ENCODE measurements at places on chromosomes 11 and 22.
A peak's percentile ranks its signal among the peaks of the same experiment; 100 is the strongest.

GRCh38 chr11:57751676-57752253 is at the start of gene BTBD18:
BTBD18 (minus strand) TSS chr11:57751819; CDS start chr11:57751188, 631 bp downstream.
- no peak for DNase-seq

DNA sequence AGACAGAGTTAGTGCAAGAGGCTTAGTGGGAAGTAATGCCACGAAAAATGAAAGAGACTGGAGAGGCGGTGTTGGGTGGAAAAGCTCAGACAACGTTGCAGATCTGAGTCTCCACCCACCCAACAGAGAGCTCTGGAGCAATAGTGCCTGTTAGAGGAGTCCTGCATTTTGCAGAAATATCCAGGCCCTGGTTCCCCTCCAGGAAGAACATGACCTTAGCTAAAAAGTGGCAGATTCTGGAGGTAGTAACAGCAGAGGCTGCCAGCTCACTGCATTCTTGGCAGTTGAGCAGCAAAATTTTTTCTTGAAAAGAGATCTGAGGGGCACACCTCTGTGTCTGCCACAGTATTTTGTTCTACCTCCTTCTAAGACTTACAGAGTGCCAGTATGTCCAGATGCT is 27.7 kb upstream of the BIRC3 start:
- DNase-seq: no peak

DNA sequence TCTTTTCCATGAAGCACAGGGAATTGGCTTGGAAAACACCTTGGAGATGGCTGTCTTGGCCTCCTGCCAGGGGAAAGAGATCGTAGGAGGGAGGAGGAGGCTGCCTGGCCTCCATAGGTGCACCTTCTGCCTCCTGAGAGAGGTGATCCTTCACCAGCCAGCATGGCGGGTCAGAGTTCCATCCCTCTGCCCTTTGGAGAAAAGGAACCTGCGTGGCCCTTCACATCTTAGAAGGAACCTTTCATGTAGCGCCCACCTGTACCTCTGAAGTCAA is 58.2 kb upstream of the DRD2 start:
- no peak for DNase-seq

DNA sequence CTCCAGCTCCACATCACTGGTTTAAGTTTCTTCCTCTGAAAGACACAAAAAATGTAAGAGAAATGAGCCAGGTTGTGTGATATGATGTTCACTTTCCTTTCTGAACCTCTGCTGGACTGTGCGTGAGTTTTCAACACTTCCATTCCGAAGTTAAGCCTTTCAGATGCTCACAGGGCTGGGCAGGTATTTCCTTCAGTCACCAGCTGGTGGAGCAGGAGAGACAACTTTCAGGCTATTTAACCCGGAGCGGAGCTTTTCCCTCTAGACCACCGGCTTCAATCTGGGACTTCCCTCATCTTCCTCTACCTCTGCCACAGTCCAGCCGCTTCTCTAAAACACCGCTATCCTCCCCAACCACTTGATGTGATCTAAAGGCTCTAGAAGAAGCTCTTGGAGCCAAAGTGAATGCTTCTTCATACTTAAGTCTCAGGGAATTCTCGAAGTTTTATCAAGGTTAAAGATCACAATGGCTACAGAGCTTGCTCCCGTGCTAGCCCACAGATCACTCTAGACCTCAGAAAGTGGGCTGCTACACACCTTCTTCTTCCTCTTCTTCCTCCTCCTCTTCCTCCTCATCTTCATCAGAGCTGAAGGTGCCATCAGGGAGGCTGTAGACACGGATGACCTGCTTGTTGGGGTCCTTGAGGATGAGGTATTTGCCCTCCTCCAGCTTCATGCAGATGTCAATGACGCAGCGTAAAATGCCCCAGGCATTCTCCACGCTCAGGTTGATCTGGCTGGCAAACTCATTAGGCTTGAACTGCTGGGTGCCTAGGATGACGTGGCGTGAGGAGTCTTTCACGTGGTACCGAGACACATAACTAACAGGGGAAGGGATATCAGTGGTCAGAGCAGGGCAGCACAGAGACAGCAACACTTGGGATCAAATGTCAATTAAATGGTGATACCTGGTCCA is 4.4 kb upstream of the FOXRED2 start:
- DNase-seq: no peak

DNA sequence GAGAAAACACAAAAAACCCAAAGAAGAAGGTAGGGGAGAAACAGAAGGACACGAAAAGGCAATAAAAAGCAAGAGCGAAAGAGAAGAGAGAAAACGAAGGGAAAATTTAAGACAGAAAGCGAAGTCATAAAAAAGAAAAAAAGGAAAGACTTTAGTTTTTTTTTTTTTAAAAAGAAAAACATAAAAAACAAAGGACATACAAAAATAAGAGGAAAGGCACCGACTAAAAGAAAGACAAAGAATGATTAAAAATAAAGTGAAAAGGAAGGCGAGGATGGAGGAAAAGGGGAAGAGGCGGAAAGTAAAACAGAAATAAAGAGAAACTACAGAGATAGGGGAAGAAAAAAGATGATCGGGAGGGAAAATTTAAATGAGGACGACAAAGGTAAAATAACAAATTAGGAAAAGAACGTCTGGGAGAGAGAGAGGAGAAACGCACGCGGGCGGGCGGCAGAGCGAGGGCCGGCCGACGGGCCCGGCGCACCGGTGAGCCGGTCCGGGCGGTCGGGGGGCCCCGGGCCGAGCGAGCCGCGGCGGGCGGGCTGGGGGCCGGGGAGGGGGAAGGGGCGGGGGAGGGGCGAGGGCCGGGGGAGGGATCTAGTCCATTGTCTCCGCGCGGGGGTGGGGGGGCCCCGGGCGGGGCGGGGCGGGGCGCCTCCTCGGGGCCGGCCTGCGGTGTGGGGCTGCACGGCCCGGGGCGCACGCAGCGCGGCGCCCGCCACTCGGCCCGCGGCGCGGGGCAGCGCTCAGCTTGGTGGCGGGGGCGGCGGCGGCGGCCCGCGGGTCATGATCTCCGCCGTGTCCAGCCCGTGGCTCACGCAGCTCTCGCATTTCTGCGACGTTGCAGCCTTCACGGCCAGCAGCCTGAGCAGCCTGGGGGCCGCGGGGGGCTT is at the start of gene TBX1:
TSS of gene TBX1 (plus strand) at position 721 of the 893 bp plus-strand sequence. CDS start at position 787, 66 bp downstream.
- DNase-seq: no peak

GRCh38 chr11:7604331-7604955 is 68.9 kb downstream of the CYB5R2 start:
- DNase-seq: no peak

DNA sequence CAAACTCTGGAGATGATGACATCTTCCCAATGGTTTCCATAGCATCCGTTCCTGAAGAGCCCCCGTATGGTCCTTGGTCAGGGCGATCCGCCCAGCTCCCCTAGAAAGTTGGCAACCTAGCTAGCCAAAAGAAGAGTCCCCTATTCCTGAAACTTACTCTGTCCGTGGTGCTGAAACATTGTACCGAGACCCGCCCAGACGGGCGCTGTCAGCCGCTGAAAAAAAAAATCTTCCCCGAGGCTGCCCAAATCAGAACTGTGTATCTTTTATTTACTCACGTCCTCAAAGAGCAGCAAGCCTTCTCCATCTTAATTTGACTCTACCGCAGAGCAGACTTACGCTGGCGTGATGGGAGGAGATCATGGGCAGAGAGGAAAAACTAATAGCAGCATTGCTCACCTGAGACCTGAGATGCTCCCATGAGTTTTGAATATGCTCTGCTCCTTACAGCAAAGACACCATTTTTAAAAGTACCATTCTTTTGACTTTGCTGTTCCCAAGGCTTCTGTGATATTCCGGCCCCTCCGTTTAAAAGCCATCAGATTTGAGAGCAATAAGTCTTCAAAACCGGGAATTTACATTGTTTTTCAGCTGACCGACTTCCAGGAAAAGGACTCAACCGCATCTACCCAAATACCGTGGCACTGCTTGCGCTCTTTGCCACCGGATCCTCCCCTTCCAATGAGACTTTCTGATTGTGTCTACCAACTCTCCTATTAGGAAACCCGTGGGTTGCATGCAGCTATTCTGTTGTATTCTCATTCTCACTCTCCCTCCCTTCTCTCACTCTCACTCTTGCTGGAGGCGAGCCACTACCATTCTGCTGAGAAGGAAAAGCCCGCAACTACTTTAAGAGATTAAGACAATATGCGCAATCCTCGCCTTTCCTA is at the start of gene SLC17A6:
TSS of gene SLC17A6 (plus strand) at position 786 of the 890 bp plus-strand sequence. CDS start 153 bp downstream, outside the sequence.
- no peak for DNase-seq

DNA sequence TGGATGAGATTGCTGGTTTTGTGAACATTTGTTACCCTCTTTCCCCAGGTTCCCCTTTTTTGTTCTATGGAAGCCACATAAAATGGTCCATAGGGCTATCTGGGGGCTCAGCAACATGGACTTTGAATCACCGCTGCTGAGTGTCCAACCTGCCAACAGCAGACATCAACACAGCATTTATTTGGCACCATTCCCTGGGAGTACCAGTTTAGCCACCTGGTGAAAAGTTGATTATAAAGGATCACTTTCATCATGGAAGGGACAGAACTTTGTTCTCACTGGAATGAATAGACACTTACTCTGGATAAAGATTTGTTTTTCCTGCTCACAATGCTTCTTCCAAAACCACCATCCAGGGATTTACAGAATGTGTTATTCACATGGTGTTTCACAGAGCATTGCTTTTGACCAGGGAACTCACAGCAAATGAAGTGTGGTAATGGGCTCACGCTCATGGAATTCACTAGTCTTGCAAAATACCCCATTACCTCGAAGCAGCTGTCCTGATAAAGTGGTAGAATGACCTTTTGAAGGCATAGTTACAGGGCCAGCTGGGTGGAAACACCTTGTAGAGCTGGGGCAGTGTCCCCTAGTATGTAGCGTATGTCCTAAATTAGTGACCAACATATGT is 43.9 kb downstream of the ADM start:
- no peak for DNase-seq

DNA sequence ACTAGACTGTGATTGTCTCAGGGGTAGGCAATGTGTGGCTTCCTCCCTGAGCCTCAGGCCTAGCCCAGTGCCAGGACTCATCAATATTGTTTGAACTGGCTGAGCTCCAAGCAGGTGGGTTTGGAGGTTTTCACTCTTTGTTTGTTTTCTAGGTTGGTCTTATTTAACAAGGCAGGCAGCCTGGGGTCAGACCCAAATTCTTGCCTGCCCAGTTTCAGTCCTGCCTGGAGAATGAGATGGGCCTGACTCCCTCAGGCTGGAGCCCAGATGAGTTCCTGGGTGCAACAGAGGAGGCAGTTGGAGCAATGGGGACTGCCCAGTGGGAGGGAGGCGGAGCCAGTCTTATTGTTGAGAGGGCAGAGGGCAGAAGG is 28.3 kb upstream of the TP53I11 start:
- DNase-seq: no peak

GRCh38 chr11:31303644-31304180 is 65.8 kb downstream of the DCDC1 start:
- DNase-seq: no peak

DNA sequence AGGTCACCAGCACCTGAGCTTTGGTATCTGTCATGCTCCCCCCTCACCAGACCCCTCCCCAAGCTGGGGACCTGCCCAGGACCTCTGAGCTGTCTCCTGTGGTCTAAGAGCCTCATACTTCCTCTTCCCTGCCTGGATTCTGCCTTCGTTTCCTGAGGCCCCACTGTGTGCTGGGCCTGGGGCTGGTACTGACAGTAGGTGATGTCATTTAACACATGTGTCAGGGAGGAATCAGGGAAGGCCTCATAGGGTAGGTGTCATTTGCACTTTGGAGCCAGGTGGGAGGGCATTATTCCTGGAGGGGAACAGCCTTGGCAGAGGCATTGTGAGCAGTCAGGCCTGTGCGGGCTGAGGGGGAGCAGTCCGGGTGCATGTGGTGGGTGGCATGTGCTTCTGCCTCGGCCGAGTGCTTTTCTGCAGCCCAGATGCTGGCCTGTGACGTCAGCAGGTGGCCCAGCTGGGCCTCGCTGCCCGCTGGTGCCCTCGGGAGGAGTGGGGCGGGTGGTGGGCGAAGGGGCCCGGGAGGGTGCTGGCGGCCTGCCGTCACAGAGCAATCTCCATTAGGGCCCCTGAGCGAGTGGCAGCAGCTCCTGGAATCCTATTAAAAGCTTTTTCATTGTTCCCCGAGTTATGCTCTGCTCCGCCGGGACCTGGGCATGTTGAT is 9.1 kb downstream of the FLRT1 start:
- no peak for DNase-seq

- DNase-seq: peak; percentile 50
These were observed 36.6 kb upstream of the VPREB1 start for GRCh38 chr22:22207845-22208564.

GRCh38 chr11:4138497-4138896 is 43.9 kb downstream of the RRM1 start:
- DNase-seq: no peak

GRCh38 chr11:93904716-93905115 is 54.3 kb upstream of the VSTM5 start:
- no peak for DNase-seq

DNA sequence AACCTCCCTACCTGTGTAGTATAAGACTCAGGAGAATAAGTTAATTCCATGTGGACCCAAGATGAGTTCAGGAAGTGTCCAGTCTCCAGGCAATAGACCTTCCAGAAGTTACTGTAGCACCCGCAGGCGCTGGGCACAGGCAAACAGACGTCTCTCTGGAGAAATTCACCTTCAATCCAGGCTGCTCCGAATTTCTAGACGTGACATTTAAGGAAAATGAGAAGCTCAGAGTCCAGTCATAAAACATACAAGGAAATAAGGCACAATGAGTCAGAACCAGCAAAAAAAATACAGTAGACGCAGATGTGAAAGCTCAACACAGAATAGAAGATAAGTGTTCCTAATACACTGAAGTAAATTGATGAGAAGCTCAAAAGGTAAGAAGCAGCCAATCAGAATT is 14.2 kb downstream of the NADSYN1 start:
- DNase-seq: no peak

- DNase-seq: no peak
These were observed 67.5 kb downstream of the ADAMTS15 start for GRCh38 chr11:130515829-130516553.

DNA sequence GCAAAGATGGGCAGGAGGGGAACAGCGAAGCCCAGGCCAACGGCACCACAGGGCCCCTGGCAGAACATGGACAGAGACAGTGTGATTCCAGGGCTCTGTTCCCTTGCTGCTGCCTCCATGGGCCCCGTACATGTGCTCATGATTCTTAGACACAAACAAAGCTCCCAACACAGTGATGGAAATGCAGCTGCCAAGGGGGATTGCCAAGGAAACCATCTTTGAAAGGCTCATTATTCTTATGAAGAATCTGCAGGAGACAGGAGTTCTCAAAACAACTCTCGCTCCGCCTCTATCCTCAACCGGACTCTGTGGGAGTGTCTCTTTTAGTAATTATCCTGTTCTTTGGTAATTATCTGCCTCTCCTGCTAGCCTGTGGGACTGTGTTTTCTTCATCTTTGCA is 32.2 kb downstream of the SERPINH1 start:
- DNase-seq: no peak

- DNase-seq: no peak
These were observed 22.1 kb upstream of the XKR3 start for GRCh38 chr22:16847271-16847670.

DNA sequence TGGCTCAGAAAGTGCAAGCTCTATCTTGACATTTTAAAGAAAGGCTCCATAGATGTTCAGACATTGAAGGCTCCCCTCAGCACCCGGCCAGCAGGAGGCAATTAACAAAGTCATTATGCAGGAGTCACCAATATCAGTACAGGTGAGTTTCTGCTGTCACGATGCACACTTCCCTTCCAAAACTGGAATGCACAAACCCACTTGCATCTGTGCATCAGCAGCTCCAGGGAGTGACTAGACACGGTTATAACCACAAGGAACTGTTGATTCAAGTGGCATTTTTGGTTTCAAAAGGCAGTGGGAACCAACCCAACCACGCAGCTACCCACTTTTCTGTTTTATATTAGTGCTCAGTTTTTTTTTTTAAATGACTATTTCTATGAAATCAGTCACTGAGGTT is 293.9 kb upstream of the NARS2 start:
- no peak for DNase-seq
